ENCODE measurements at places on chromosomes 5 and 9.

DNA sequence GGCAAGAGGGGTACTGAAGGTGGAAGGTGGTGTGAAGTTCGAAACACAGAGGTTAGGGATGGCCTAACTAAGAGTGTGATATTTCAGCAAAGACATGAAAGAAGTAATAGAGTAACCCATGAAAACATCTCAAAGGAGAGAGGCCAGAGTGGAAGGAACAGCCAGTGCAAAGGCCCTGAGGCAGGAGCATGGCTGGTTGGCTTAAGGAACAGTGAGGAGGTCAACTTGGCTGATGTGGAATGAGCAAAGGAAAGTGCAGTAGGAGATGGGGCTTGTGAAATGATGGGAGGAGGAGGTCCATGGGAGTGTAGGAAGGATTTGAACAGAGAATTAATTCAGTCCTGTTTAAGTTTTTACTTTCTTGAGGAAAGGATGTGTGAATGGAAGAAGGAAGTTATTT, 178.3 kb upstream of the ZNF608 start:
- no peak overlapping the region for H3K27ac ChIP-seq
- DNase-seq, result no peak
- H3K4me1 ChIP-seq, result no peaks in the 10 kb centered on the region
- no peaks in the 10 kb centered on the region for H3K36me3 ChIP-seq

GRCh38 chr9:18384066-18384465, 89.9 kb upstream of the ADAMTSL1 start:
- no peak overlapping the region for H3K4me3 ChIP-seq
- DNase-seq, result no peak
- H3K4me1 ChIP-seq, result no peaks in the 10 kb centered on the region
- no peaks in the 10 kb centered on the region for H3K36me3 ChIP-seq

DNA sequence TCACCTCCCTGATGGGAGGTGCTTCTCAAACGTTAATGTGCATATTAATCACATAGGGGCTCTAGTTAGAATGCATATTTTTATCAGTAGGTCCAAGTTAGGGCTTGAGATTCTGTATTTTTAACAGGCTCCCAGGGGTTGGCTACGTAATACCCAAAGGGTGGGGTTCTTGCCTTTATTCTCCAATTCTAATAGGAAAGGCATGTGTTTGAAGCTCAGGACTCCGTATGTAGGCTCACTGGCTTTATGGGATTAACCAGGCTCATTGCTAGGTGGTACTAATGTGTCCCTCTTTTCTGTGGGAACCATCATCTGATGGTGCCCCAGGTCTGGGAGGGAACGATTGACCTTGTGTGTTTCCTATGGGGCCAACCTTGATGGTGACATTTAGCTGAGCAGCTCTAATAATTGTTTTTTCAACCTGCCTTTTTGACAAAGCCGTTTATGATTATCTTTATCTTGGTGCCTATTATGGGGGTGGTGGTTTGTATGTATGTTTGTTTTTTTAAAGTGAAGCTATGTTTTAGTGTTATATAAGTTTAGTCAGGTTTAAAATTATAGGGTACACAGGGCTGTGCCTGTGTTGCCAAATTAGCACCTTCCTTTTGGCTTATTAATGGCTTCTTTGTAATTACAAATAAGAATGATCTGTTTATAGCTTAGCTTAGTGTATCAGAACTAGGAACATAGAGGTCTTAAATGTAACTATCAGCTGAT, 20.8 kb downstream of the TJP2 start:
- no peak overlapping the region for H3K4me3 ChIP-seq
- no peak overlapping the region for H3K27ac ChIP-seq

- no peak for DNase-seq
- peak overlapping the region; percentile 76 for H3K4me3 ChIP-seq
- no peaks in the 10 kb centered on the region for H3K27me3 ChIP-seq
- no peak overlapping the region for H3K27ac ChIP-seq
Measured at GRCh38 chr9:137416563-137417151, 6.3 kb downstream of the EXD3 start.

GRCh38 chr5:125228363-125229070, 482.1 kb upstream of the ZNF608 start:
- no peaks in the 10 kb centered on the region for H3K4me1 ChIP-seq
- no peaks in the 10 kb centered on the region for H3K36me3 ChIP-seq
- H3K4me3 ChIP-seq, result no peak overlapping the region
- H3K27ac ChIP-seq, result no peak overlapping the region

GRCh38 chr9:68898781-68899439, 115.0 kb downstream of the PRKACG start:
- no peaks in the 10 kb centered on the region for H3K27me3 ChIP-seq
- no peak overlapping the region for H3K27ac ChIP-seq
- H3K4me1 ChIP-seq, result peaks cover 39% of the 10 kb centered on the region
- no peaks in the 10 kb centered on the region for H3K36me3 ChIP-seq
- H3K4me3 ChIP-seq, result no peak overlapping the region
- DNase-seq, result no peak

GRCh38 chr5:178371362-178372111, 138.9 kb upstream of the PHYKPL start:
- H3K4me1 ChIP-seq, result no peaks in the 10 kb centered on the region
- H3K4me3 ChIP-seq, result no peak overlapping the region
- H3K36me3 ChIP-seq, result no peaks in the 10 kb centered on the region
- no peak overlapping the region for H3K27ac ChIP-seq
- peaks cover 6% of the 10 kb centered on the region for H3K27me3 ChIP-seq
- no peak for DNase-seq

DNA sequence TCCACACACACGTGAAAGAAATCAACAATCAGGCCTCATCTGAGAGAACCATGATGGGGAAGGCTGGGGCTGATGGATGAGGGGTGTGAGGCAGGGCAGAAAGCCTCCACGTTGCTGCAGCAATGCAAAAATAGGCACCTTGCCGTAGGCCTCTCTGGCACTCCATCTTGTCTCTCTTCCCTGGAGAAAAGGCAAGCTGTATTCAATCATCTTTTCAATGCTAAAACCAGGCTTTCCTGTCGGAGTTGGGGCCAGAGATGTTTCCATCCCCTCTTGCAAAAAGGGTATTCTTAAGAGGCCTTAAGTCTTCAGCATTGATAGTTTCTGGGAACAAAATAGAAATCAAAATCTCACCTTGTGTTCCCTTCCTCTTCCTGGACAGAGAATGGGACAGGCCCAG, 80.9 kb downstream of the THBS4 start:
- peak overlapping the region; percentile 55 for H3K27ac ChIP-seq
- no peak for DNase-seq
- H3K36me3 ChIP-seq, result peaks cover 33% of the 10 kb centered on the region
- H3K4me1 ChIP-seq, result peaks cover 35% of the 10 kb centered on the region
- no peak overlapping the region for H3K4me3 ChIP-seq

- no peaks in the 10 kb centered on the region for H3K36me3 ChIP-seq
- DNase-seq, result no peak
- no peak overlapping the region for H3K4me3 ChIP-seq
- no peaks in the 10 kb centered on the region for H3K4me1 ChIP-seq
- no peak overlapping the region for H3K27ac ChIP-seq
- no peaks in the 10 kb centered on the region for H3K27me3 ChIP-seq
Measured at GRCh38 chr5:4518903-4519672, 621.0 kb upstream of the ADAMTS16 start.

DNA sequence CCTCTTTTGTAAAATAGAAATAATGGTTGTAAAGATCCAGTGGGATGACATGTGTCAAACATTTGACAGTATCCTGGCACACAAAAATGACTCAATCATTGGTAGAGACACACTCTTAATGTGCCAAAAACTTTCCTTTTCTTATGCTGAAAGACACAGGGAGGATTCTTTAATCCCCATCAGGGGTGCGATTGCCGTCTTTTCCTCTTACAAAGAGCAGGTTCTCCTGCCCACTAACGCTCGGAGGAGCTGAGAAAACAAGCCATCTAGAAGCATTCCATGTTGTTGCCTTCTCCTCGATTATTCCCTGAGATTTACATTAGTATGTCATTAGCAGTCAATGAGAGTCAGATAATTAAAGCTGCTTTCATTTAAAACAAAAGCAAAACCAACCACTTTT, 342.6 kb upstream of the CCNH start:
- H3K36me3 ChIP-seq, result no peaks in the 10 kb centered on the region
- no peaks in the 10 kb centered on the region for H3K4me1 ChIP-seq
- DNase-seq, result no peak
- H3K27ac ChIP-seq, result no peak overlapping the region

DNA sequence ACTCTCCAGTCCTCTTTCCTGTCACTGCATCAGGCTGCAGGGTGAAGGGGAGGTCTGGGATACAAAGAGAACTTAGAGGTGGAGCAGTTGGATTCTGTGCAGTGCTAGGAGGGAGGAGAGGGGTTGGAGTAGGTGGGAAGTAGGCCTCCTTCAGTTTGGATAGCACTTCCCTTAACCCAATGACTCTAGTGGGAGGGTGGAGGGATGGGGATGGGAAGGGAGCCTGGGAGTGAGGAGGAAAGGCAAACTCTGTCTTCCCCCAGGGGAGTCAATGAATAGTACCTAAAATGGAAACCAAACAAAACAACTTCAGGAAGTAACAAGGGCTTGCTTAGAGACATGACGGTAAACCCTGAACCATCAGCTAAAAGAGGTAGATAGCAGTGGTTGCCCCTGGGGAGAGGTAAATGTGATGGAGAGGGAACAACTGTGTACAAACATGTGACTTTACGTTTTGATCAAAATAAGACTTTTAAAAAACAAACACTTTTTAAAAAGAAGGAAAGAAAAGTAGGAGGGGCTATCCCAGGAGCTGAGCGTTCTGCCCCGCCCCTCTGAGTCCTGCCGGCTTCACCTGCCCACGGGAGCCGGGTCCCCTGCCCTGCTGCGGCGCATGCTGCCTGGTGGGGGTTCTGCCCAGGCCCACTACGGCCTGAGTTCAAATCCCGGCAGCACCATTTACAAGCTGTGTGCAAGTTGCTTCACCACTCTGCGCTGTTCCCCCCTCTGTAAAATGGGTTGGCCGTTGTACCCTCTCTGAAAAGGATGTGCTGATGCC, 30.9 kb downstream of the GSN start:
- no peak overlapping the region for H3K27ac ChIP-seq
- peaks cover 23% of the 10 kb centered on the region for H3K27me3 ChIP-seq
- no peaks in the 10 kb centered on the region for H3K36me3 ChIP-seq
- H3K4me1 ChIP-seq, result peaks cover 14% of the 10 kb centered on the region

GRCh38 chr9:17630531-17630949, 51.7 kb downstream of the SH3GL2 start:
- DNase-seq, result no peak
- no peak overlapping the region for H3K4me3 ChIP-seq
- no peaks in the 10 kb centered on the region for H3K4me1 ChIP-seq
- no peak overlapping the region for H3K27ac ChIP-seq
- H3K36me3 ChIP-seq, result no peaks in the 10 kb centered on the region

DNA sequence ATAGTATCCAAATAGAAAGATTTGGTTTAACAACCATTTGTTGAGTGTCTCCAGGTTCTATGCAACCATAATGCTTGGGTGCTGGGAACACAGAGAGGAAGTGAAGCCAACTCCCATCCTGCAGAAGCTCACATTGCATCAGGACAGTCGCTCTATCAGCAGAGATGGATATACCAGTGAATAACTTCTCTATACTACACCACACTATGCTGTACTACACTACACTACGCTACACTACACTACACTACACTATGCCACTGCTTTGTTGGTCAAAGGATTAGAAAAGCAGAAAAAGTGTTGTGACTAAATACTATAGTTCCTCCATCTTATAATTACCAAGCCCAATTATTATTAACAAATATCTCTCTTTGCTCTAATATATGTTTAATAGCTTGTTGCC, 89.2 kb upstream of the PRRC1 start:
- no peak overlapping the region for H3K4me3 ChIP-seq
- no peaks in the 10 kb centered on the region for H3K36me3 ChIP-seq
- H3K27ac ChIP-seq, result no peak overlapping the region

DNA sequence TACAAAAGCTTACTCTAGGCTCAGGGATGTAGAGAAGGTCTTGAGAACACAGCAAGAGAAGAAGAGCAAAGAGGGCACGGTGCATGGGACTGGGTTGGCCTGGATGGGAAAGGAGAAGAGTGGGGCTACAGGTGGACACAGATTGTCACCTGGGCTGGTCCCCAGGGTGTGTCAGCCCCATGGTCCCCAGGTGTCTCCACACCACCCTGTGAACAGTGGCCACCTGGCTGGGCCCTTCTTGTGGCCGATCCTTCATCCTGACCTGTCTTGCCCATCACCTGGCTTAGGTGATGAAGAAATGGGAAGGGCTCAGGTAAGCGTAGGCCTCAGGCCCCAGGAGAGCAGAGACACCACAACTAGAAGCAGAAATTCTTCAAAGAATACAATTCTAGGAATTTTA, 188.9 kb downstream of the TENT4A start:
- H3K36me3 ChIP-seq, result no peaks in the 10 kb centered on the region
- no peak overlapping the region for H3K27ac ChIP-seq
- no peak overlapping the region for H3K4me3 ChIP-seq

- H3K4me1 ChIP-seq, result no peaks in the 10 kb centered on the region
- no peak overlapping the region for H3K4me3 ChIP-seq
- no peaks in the 10 kb centered on the region for H3K36me3 ChIP-seq
- no peak overlapping the region for H3K27ac ChIP-seq
Measured at GRCh38 chr5:111017731-111018130, 53.8 kb upstream of the TSLP start.

- no peaks in the 10 kb centered on the region for H3K27me3 ChIP-seq
- H3K4me1 ChIP-seq, result peaks cover 95% of the 10 kb centered on the region
- DNase-seq, result no peak
- peaks cover 100% of the 10 kb centered on the region for H3K36me3 ChIP-seq
- peak overlapping the region; percentile 50 for H3K4me3 ChIP-seq
Measured at GRCh38 chr5:170269579-170269978, 28.0 kb downstream of the LCP2 start.

DNA sequence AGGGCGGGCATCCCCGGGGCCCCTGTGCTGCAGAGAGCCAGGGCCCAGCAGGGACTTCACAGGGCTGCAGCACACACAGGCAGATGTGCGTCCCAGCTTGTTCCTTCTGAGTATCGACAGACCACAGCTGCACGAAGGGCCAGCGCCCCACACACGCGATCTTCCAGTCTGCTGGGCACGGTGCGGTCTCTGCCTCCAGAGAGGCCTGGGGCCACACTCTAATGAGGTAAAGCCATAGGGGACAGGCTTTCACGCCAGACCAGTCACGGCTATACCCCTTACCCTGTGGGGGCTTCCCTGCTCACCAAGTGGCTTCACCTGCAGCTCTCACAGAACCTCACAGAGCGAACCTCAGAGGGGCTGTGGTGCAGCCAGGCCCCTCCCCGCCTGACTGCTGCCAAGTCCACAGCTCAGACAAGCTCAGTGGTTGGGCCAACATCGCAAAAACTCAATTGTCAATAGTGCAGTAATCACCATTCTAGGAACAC, 82.2 kb downstream of the SHB start:
- H3K27me3 ChIP-seq, result no peaks in the 10 kb centered on the region
- no peak overlapping the region for H3K27ac ChIP-seq
- H3K4me3 ChIP-seq, result no peak overlapping the region
- no peak for DNase-seq
